Fibroblast of skin of right biceps (primary cell): ENCODE measurements at places on chromosomes 13 and 19.

DNA sequence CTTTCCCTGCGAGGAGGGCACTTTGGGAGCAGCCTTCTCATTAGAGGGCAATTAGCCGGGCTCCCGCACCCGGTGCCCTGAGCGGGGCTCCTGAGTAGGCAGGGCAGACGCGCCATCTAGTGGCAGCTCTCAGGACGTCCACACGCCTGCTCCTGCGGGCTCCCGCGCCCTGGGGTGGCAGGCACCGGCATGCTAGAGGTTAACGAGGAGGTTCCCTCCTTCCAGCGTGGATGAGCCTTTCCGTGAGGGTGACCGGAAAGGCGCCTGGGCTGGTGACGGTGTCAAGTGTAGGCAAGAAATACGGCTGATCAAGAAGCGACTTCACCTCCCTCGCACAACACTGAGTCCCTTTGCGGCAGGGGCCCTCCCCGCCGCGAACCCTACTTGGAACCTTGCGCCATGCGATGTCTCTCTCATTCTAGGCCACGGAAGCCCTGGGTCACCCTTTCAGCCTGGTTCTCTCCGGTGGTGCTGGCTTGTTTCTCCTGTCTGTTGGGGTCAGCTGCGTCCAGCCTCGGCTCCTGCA is 67.7 kb downstream of the ALOX5AP start:
- DNase-seq = peak; percentile 78

DNA sequence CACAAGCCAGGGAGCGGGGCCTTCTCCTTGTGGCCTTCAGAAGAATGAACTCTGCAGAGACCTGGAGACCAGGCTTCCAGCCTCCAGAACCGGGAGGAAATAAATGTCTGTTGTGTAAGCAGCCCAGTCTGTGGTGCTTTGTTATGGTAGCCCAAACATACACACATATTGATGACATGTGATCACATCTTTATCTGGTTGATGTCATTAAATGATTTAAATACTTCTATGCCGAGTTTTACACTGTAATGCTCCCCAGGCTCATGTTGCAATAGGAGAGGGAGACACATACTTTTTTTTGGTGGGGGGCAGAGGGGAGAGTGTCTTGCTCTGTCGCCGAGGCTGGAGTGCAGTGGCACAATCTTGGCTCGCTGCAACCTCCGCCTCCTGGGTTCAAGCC is 188.0 kb upstream of the IRS2 start:
- DNase-seq = peak; percentile 49

DNA sequence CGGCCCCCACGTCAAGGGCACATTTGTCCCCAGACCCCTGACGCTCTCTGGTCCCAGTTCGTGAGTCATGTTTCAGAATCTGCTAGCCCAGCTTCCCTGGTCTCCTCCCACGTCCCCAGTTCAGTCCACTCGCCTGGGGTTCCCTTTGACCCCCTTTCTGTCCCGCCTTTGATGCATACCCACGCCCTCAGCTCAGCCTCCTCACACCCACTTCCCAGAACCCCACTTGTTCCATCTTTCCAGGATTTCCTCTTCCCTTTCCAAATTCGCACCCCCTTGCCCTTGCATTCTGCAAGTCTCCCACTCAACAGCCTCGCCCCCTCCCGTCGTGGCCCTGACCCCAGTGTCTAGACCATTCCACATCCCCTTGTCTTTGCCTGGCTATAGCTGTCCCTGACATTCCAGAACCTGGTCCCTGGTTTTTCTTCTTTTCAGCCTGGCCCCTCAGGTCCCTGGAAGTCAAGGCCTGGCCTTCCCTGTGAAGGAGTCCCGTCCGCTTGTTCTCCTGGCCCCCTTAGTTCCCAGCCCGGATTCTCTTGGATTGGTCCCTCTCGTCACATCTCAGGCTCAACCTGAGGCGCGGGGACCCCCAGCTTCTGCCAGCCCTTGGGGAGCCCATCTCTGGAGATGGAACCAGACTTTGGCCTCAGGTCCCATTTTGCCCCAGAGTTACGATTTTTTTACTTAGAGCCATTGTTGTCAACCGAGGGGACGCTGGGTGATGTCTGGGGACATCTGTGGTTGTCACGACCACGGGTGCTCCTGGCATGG is 1.3 kb downstream of the NCLN start:
- no peak for DNase-seq

- DNase-seq = no peak
Measured at GRCh38 chr13:32150239-32150638, 118.7 kb downstream of the FRY start.

DNA sequence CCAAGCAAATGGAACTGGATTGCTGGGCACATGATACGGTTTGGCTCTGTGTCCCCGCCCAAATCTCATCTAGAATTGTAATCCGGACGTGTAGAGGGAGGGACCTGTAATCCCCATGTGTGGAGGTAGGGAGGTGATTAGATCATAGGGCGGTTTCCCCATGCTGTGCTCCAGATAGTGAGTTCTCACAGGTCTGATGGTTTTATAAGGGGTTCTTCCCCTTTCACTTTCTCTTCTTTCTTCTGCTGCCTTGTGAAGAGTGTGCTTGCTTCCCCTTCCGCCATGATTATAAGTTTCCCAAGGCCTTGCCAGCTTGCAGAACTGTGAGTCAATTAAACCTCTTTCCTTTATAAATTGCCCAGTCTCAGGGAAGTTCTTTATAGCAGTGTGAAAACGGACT is 32.6 kb upstream of the MTIF3 start:
- no peak for DNase-seq

- no peak for DNase-seq
Measured at GRCh38 chr13:49248622-49249002, 887 bp downstream of the CDADC1 start.

DNA sequence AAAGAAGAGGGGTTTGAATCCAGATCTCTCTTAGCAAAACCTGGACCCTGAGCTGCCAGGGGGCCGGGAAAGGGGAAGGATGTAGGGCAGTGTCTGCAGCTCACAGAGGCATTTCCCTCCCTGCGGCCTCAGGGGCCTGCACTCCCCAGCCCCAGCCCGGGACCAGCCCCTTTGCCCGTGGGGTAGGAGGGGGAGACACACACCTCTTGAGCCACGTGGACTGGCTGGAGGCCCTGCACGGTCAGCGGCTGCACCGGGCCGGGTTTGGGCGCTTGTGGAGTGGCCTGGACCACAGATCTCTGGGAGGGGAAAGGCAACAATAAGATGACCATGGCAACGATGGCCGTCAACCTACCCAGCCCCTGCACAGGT is 26.9 kb downstream of the RFX1 start:
- no peak for DNase-seq

GRCh38 chr13:49315036-49315565 is 67.4 kb downstream of the CDADC1 start:
- DNase-seq = peak; percentile 62
